Germinal center (tissue), 1 donor: ENCODE measurements at places on chromosomes 4 and X.

DNA sequence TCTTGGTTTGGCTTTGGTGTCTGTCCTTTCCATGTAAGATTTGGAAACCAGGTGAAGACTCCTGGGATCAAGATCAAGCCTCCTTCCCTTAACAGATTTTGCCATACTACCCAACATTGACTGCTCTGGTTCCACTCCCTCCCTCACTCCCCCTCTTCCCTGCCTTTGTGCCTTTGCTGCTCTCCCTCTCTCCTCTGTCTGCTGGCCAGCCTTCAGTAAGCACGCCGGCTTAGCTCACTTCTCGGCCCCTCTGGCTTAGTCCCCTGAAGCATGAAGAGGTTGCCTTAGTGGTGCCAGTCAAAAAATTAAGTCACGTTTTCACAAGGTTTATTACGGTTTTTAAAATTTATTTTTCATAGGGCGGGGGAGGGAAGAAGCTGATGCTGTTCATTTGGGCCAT lies 6.0 kb downstream of the GRIA3 start:
- DNase-seq, result no peak

DNA sequence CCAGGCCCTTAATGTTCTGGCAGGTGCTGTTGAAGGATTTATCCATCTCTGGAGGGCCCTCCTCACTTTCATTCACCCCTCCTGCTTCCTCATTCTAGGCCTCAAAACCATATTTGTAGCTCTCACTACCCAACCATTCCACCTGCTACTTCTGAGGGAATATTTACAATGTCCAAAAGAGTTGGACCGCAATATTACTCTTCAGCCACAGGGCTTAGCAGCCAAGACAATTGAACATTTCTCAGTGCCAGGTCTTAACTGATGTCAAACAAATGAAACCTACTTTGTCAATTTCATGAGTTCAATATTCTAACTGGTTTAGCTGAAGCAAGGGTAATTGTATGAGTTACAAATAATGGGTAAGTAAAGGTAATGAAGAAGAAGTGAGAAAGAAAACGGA lies 113.2 kb downstream of the ENOX2 start:
- no peak for DNase-seq

- DNase-seq, result no peak
These were observed 11.6 kb upstream of the CXCL13 start for GRCh38 chr4:77593993-77594392.

- DNase-seq, result no peak
These were observed 172.1 kb downstream of the OPHN1 start for GRCh38 chrX:68261060-68261672.

DNA sequence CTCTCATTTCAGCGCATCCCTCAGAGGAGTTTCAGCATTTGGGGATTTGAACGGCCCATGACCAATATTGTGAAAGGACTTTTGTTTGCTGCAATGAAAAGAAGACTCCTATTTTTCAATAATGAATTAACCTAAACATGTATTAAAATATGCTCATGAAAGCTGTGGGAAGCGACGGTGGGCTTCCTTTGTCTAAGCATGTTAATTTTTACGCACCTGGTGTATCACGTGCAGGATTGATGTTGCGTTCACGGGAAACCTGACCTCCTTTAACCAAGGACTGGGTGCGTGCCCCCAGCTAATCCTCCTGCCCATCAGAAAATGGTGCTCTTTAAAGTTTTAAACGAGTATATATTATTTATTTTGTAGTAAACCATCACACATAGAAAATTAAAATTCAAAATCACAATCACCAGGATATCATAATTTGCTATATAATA lies 590 bp upstream of the CCDC110 start:
- no peak for DNase-seq

DNA sequence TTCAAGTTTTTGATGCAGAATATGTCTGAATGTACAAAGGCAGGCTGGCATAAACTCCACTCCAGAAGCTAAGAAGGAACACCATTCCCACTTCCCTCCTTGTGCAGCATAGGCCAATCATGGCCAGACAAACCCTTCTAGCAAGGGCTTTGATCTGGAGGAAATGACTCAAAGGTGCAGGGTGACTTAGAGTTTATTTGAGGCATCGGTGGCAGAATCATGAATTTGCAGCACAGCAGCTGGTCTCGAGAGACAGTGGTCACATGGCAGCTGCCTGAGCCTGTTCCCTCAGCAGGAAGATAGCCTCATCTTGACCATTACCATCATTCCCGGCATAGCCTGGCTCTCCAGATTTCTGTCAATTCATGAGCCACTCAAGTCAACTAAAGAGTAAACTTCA lies 154.5 kb downstream of the ATP10D start:
- DNase-seq, result no peak

- no peak for DNase-seq
These were observed 185.5 kb downstream of the TEX13C start for GRCh38 chrX:125505207-125505606.

GRCh38 chr4:1592068-1592708 lies 91.9 kb downstream of the FAM53A start:
- DNase-seq, result no peak

- DNase-seq, result no peak
These were observed 85.0 kb downstream of the SCFD2 start for GRCh38 chr4:53280846-53281245.

DNA sequence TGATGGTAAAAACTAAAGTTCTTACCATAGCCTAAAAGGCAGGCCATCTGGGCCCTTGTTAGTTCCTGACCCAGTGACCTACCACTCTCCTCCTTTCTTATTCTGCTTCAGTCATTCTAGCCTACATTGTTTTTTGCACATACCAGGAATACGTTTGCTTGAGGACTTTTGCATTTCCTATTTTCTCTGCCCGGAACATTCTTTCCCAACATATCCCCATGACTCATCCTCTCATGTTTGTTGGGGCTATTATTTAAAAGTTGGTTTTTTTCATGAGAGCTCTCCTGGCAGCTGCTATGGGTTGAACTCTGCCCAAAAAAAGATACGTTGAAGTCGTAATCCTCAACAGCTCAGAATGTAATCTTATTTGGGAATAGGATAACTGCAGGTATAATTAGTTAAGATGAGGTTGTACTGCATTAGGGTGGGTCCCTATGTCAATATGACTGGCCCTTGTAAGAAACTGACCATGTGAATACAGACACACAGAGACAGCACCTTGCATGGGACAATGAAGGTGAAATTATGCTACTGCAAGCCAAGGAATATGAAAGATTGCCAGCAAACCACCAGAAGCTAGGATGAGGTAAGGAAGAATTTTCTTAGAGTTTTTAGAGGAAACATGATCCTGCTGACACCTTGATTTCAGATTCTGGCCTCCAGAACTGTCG lies 138.3 kb upstream of the PDHA2 start:
- no peak for DNase-seq

DNA sequence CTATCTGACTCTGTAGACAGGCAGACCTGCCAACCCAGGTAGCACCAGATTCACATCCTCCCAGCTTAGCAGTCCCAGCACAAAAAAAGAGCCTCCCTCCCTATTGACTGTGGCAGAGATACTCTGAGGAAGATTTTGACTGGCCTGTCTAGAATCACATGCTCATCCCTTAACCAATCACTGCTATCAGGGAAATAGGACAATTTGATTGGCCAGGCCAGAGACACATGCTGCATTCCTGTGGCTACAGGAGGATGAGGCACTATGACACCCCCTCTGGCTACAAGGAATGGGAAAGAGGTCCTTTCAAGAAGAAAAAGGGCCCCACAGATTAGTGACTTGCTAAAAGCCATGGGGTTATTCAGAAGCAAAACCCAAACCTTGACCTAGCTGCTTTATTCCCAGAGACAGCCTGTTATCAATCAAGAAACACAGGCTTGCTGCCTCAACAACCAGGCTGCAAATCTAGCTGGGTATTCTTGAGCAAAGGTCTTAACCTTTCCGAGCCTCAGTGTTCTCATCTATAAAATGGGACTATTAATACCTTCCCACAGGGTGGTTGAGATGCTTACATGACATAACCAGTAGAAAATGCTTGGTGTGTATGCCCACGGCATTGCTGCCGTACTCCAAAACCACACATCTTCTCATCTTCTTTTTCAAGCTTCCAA lies 147.6 kb downstream of the BCOR start:
- DNase-seq, result no peak
